Inflammatory macrophage (primary cell): ENCODE measurements at places on chromosomes 5 and 9.
A peak's percentile ranks its signal among the peaks of the same experiment; 100 is the strongest.

GRCh38 chr5:112005623-112005930 is 248.6 kb upstream of the NREP start:
- DNase-seq, result no peak

DNA sequence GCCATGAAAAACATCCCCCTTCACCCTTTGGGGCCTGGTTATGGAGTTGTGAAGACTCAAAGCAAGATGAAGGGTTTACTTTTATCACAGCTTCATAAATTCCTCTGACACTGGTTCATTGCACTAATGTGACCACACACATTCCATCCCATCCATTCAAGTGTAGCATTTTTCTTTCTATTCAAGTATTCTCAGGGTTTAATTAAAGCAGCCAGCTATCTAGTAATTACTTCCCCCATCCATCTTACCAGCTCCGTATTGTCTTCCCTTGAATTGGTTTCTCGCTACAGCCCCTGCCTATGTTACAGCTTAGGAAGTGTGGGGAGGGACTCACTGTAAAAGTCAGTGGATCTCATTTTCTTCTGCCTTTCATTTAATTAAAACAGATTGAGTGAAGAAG is 387.0 kb upstream of the RFX3 start:
- DNase-seq, result no peak

- DNase-seq, result no peak
Measured at GRCh38 chr5:41736641-41737040, 133.6 kb downstream of the OXCT1 start.

GRCh38 chr5:143495821-143496275 is 92.4 kb upstream of the NR3C1 start:
- peak; percentile 66 for DNase-seq

DNA sequence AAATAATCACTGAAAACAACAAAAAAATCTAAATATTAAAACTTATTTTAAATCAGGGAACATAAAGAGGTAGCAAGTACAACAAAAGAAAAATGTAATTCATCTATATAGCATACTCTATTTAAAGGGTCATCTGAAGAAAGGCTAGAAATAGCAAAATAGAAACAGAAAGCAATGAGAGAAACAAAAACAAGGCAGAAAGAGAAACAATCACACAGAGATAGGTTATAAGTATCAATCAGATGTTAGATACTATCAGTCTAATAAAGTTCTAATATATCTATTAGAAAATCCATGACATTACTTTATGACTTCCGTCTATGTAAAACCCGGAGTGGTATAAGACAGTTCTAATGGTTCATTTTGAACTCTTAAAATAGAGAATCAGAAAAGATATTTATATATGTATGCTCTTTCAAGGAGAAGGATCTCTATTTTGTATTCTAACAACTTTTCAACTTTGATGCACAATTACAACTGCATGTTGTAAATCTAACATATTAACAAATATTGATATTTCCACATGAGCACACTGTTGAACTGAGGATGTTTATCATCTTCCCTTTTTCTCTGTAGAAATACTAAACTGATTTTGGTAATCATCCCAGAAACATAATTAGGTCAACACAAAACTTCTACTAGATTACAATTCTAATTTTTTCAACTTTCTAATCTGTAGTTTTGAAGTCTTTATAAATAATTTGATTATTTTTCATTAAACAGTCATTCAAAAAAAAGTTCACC is 15.8 kb downstream of the RICTOR start:
- peak; percentile 62 for DNase-seq

- no peak for DNase-seq
Measured at GRCh38 chr9:89879276-89879675, 274.5 kb downstream of the GADD45G start.

- DNase-seq, result no peak
Measured at GRCh38 chr5:102760815-102761214, 5.7 kb downstream of the PAM start.

GRCh38 chr5:177489119-177489716 is 8.2 kb downstream of the PDLIM7 start:
- no peak for DNase-seq

DNA sequence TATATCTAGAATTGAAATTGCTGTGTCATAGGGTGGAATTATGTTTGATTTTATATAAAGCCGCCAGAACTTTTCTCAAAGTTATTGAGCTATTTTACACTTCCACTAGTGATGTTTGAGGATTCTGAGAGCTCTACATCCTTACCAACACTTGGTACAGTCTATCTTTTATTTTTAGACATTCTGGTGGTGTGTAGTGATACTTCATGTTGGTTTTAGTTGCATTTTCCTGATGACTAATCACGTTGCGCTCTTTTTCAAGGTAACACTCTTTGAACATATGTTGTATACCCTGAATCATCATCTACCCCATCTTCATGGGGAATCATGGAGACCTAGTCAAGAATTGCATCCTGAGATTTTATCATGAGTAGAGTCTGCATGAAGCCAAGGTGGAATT is 141.7 kb downstream of the NXNL2 start:
- DNase-seq, result no peak

- no peak for DNase-seq
Measured at GRCh38 chr5:3347741-3348140, 247.9 kb upstream of the IRX1 start.

- DNase-seq, result no peak
Measured at GRCh38 chr9:125883565-125884217, 136.5 kb downstream of the PBX3 start.

- no peak for DNase-seq
Measured at GRCh38 chr5:31268686-31269085, 75.2 kb downstream of the CDH6 start.

- no peak for DNase-seq
Measured at GRCh38 chr5:116858705-116859333, 284.2 kb upstream of the SEMA6A start.

- DNase-seq, result no peak
Measured at GRCh38 chr9:101427957-101428655, 7.5 kb downstream of the ALDOB start.

GRCh38 chr5:56489272-56489671 is 256.1 kb upstream of the ANKRD55 start:
- no peak for DNase-seq

DNA sequence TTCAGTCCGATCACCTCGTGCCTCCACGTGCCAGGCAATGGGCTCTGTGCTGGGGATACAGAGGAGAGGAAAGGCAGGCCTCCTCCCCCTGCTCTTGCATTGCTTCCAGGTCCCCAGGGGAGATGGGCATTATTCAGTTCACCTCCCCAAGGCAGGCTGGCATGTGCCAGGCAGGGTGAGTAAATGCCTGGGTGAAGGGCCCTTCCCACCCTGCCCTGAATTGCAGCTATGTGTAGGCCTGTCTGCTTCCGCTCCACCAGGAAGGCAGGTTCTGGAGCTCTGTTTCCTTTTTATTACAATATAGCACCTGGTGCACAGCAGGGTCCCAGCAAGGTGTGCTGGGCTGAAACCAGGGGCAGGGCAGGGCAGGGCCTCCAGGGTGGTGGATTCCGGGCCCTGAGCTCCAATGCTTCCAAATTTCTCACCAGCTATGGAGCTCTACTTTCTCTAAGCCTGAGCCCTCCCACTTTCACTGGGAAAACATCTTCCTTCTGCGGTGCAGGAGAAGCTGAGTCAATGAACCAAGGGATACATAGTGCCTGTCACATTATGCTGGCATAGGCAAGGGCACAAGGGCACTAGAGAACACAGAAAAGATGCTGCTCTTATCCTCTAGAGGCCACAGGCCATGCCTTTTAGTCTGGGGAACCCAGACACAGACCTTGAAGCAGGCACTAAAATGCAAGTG is 42.0 kb downstream of the SHB start:
- no peak for DNase-seq

DNA sequence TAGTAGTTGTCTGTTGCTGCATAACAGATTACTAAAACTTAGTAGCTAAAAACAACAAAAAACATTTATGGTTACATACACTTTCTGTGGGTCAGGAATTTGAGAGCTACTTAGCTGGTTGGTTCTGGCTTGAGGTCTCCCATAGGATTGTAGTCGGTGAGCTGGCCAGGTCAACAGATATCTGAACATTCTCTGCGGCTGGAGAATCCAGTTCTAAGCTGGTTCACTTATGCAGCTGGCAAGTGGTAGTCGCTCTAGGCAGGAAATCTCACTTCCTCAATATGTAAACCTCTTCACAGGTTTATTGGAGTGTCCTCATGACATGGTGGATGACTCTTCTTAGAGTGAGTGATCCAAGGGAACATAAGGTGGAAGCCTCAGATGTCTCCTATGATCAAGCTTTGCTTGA is 65.7 kb upstream of the TNFAIP8 start:
- DNase-seq, result peak; percentile 61

DNA sequence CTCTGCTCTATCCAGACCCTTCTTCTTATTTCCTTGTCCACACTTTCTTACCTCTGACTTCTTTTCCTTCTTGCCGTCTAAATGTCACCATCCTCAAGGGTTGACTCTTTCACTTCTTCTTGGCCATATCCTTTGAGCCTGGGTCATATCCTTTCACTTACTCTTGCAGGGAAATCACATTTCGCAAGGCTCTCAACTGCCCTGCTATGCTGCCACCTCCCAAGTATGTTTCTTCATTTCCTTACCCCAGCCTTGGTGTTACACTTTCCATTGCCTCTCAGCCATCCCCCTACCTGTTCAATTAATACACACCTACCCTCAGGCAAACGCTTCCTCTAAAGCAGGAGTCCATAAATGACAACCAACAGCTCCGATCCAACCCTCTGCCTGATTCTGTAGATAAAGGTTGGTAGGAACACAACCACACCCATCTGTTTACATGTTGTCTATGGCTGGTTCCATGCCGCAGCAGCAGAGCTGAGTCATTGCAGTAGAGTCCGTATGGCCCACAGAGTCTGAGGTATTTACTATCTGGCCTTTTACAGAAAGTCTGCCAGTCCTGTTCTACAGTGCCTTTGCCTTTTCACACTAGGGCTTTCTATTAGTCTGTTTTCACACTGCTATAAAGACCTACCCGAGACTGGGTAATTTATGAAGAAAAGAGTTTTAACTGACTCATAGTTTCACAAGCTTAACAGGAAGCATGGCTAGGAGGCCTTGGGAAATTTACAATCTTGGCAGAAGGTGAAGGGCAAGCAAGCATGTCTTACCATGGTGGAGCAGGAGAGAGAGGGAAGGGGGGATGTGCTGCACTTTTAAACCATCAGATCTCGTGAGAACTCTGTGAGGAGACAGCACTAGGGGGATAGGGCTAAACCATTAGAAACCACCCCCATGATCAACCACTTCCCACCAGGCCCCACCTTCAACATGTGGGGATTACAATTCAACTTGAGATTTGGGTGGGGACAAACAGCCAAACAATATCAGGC is 97.9 kb downstream of the SV2C start:
- DNase-seq, result peak; percentile 54

GRCh38 chr5:76269932-76270610 is 133.0 kb upstream of the IQGAP2 start:
- peak; percentile 57 for DNase-seq

DNA sequence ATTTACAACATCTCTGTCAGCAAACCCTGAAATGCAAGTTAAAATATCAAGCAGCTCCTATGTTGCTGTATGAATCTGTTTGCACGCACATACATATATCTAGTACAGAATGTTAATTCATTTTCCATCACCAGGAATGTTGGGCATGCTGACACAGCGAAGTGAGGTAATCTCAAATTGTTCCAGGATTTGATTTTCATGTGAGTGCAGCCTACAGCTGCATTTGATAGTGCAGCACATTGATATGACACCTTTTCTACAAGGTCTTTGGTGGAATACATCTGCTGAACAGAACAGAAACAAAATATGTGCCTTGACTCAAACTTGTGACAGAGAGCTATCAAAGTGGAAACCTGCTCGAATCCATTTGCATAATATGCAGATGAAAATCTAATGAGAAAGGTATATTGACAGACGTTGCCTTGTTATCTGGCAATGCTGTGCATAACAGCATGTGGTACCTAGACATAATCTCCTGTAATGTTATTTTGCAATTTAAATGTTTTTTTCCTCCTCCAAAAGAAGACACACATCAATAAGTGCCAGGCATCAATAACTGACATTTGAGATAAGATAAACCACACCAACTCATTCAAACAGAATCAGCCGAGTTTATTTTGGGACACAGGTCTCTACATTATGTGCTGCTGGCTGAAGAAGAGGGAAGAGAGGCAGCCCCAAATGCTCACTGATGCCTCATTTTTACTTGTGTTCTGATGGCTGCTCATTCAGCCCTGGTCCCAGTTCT is 512.2 kb downstream of the ZNF608 start:
- DNase-seq, result no peak

DNA sequence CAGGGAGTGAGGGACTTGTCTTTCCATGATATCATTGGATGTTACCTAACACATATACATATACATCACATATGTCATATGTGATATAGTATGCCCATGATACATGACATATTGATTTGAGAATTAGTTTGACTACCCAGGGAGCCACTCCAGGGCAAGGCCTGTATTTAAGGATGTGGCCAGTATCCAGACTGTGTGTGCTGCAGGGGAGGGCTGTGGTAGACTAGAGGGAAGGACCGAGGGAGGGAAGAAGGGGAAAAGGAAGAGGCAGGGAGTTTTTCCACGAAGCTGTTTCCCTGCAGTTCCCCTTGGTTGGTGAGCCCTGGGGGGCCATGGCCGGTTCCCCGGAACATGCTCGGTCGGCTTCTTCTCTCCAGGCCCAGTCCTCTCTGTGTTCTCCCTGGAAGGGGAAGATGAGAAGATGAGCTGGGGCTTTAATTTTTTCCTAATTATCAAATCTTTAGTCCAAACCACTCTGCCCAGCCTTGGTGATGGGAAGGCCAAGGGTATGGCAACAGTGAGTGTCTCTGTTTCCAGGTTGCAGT is 48.7 kb downstream of the NSUN2 start:
- no peak for DNase-seq

DNA sequence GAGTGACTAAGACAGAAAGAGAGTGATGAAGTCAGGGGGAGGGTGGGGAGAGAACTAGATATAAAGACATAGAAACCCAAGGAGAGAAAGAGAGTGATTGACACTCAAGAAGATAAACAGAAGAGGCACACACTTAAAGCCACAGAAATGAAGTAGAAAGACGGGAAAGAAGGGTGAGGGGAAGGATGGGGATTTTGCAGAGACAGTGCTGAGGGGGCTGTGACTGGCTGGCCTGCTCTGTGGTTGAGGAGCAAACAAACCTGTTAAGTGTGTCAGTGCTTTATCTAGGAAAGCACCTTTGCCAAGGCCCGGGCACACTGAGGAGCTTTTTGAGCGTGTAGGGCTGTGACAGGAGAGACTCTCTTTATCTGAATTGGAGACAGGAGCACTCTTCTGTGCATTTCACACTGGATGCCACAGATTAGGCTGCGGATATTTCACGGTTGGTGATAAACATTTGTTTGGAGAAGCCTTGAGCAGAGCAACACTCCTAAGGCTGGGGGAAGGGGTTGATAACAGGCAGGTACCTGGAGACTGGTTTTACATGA is 109.1 kb downstream of the DOCK2 start:
- no peak for DNase-seq

GRCh38 chr9:18319918-18320445 is 154.0 kb upstream of the ADAMTSL1 start:
- DNase-seq, result no peak
